Activated naive CD8-positive, alpha-beta T cell treated with anti-CD3 and anti-CD28 coated beads, Interleukin-2, amount 10 ng/mL, durations not matched to agents 7 days and 5 days (primary cell): ENCODE measurements at places on chromosomes 6 and 20. TPM values are rescaled to one million over a fixed set of nuclear protein-coding genes. Genes with fewer than 3 reads are reported as not detected.
A peak's percentile ranks its signal among the peaks of the same experiment; 100 is the strongest.

- peaks cover 1% of the 10 kb centered on the region for H3K4me1 ChIP-seq
- H3K27ac ChIP-seq, result no peak overlapping the region
- no peaks in the 10 kb centered on the region for H3K36me3 ChIP-seq
- no peak overlapping the region for H3K4me3 ChIP-seq
Observed at GRCh38 chr6:150304429-150304828, 64.4 kb upstream of the IYD start.

- no peak overlapping the region for H3K4me3 ChIP-seq
- no peaks in the 10 kb centered on the region for H3K27me3 ChIP-seq
- no peak overlapping the region for H3K27ac ChIP-seq
- H3K36me3 ChIP-seq, result no peaks in the 10 kb centered on the region
Observed at GRCh38 chr20:62208795-62209755, 11.0 kb downstream of the HRH3 start.

GRCh38 chr6:27130668-27131428, 116.7 kb upstream of the PRSS16 start:
- H3K27me3 ChIP-seq, result no peaks in the 10 kb centered on the region
- peaks cover 51% of the 10 kb centered on the region for H3K4me1 ChIP-seq
- no peak overlapping the region for H3K27ac ChIP-seq
- H3K36me3 ChIP-seq, result peaks cover 3% of the 10 kb centered on the region

GRCh38 chr6:28534306-28534705, 8.6 kb downstream of the GPX5 start:
- H3K4me1 ChIP-seq, result peaks cover 14% of the 10 kb centered on the region
- H3K4me3 ChIP-seq, result no peak overlapping the region
- H3K27me3 ChIP-seq, result peaks cover 67% of the 10 kb centered on the region
- H3K27ac ChIP-seq, result no peak overlapping the region

- H3K27ac ChIP-seq, result no peak overlapping the region
- no peaks in the 10 kb centered on the region for H3K36me3 ChIP-seq
- peaks cover 27% of the 10 kb centered on the region for H3K27me3 ChIP-seq
Observed at GRCh38 chr6:132937466-132937906, 123.1 kb downstream of the RPS12 start.

- peaks cover 73% of the 10 kb centered on the region for H3K36me3 ChIP-seq
- H3K4me3 ChIP-seq, result peak overlapping the region; percentile 91
- peaks cover 20% of the 10 kb centered on the region for H3K4me1 ChIP-seq
- H3K27ac ChIP-seq, result peak overlapping the region; percentile 99
- no peaks in the 10 kb centered on the region for H3K27me3 ChIP-seq
Observed at GRCh38 chr6:30682143-30683117, 4.0 kb downstream of the PPP1R18 start.

- H3K36me3 ChIP-seq, result no peaks in the 10 kb centered on the region
- DNase-seq, result no peak
- H3K4me1 ChIP-seq, result peaks cover 4% of the 10 kb centered on the region
- no peak overlapping the region for H3K27ac ChIP-seq
- H3K27me3 ChIP-seq, result peaks cover 2% of the 10 kb centered on the region
Observed at GRCh38 chr6:138004430-138005287, 102.6 kb downstream of the PERP start.

- no peak overlapping the region for H3K4me3 ChIP-seq
- H3K36me3 ChIP-seq, result no peaks in the 10 kb centered on the region
- H3K4me1 ChIP-seq, result no peaks in the 10 kb centered on the region
- H3K27me3 ChIP-seq, result no peaks in the 10 kb centered on the region
- no peak overlapping the region for H3K27ac ChIP-seq
- DNase-seq, result peak; percentile 51
Observed at GRCh38 chr20:50625986-50626677, 65.2 kb downstream of the RIPOR3 start.

DNA sequence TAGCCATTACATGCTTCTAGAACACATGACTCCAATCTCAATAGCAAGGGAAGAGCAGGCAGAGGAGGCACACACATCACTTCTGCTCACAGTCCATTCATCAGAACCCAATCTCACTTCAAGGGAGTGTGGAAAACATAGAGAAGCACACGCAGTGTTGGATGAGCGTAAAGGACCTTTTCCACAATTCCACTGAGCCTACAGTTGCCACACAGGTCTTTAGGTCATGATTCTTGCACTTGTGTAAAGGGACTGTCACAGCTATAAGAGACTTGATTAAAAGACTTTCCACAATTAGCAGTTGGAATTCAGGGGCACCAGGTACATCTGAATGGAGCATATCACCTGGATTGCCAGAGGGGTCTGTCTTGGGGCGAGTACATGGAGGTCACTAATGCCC, 86.2 kb downstream of the TBC1D7 start:
- no peak overlapping the region for H3K4me3 ChIP-seq
- H3K27ac ChIP-seq, result no peak overlapping the region

- no peaks in the 10 kb centered on the region for H3K36me3 ChIP-seq
- H3K4me3 ChIP-seq, result no peak overlapping the region
- no peaks in the 10 kb centered on the region for H3K4me1 ChIP-seq
- DNase-seq, result no peak
Observed at GRCh38 chr20:57259938-57260921, 6.2 kb downstream of the BMP7 start.

DNA sequence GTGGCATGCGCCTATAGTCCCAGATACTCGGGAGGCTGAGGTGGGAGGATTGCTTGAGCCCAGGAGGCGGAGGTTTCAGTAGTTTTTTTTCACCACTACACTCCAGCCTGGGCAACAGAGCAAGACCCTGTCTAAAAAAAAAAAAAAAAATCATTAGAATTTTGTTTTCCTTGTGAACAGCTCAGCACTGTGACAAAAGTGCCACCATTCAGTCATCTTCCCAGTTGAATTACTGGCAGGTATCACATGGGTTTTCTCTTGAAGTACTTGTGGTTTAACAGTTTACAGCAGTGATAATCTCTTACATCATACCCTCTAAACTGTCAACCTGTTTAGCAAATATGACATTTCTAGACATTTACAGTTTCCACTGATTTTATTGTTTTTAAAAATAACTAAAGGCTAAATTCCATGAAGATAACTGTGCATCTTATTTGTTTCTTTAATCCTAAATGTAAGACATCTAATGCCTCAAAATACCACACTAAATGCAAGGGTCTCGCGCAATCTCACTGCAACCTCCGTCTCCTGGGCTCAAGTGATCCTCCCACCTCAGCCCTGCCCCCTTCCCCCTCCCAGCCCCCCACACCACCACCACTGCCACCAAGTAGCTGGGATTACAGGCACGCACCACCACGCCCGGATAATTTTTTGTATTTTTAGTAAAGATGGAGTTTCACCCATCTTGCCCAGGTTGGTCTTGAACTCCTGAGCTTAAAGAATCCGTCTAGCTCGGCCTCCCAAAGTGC, 7.0 kb downstream of the TRPC4AP start:
- peaks cover 32% of the 10 kb centered on the region for H3K4me1 ChIP-seq
- no peaks in the 10 kb centered on the region for H3K27me3 ChIP-seq
- H3K27ac ChIP-seq, result peak overlapping the region; percentile 72

DNA sequence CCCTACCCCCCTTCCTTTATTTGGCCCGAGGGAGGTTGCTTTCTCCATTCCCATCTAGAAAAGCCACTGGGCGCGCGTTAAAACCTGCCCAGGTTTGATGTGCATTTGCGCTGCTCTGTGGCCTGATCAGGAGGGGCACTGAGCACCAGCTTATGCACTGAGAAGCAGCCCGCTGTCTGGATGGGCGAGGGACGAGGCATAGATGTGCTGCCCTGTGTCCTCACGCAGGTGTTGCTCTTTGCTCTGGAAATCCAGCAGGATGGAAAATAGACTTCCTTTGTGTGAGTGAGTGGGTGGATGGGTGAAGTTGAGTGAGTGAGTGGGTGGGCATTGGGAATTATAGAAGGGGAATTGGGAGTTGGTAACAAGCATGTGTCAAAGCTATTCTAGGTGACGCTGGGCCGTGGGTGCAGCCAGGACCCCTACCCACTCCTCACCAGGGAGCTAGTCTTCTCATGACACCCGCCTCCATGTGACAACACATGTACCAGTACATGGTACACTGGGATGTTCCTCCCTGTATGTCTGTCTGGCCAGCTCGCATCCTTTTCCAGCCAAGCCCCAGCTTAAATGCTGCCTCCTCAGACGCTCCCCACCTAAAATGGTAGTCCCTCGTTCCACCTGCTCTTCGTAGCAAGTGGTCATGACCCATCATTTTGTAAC, 162.6 kb downstream of the DTNBP1 start:
- peak overlapping the region; percentile 33 for H3K27ac ChIP-seq
- no peak overlapping the region for H3K4me3 ChIP-seq
- H3K27me3 ChIP-seq, result no peaks in the 10 kb centered on the region
- H3K36me3 ChIP-seq, result peaks cover 11% of the 10 kb centered on the region

- no peak overlapping the region for H3K27ac ChIP-seq
- DNase-seq, result no peak
- no peaks in the 10 kb centered on the region for H3K36me3 ChIP-seq
Observed at GRCh38 chr6:158376631-158377081, 64.4 kb downstream of the TULP4 start.

DNA sequence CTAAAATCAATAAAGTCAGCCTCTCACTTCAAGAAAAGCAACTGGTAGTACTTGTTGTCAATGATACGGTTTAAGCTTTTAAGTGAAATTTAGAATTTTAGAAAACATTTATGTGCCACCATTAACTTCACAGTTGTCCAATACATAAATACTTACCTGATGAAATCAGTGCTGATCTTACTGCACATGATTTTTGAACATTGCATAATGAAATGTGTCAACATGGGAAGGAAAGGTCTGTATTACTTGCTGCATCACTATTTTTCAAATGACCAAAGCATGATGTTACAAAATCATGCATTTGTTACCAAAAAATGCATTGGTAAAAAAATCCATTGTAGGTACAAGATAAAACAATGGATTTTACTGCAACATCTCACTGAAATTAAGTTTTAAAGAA, 284.3 kb downstream of the EPM2A start:
- no peaks in the 10 kb centered on the region for H3K4me1 ChIP-seq
- no peak for DNase-seq
- no peaks in the 10 kb centered on the region for H3K27me3 ChIP-seq

DNA sequence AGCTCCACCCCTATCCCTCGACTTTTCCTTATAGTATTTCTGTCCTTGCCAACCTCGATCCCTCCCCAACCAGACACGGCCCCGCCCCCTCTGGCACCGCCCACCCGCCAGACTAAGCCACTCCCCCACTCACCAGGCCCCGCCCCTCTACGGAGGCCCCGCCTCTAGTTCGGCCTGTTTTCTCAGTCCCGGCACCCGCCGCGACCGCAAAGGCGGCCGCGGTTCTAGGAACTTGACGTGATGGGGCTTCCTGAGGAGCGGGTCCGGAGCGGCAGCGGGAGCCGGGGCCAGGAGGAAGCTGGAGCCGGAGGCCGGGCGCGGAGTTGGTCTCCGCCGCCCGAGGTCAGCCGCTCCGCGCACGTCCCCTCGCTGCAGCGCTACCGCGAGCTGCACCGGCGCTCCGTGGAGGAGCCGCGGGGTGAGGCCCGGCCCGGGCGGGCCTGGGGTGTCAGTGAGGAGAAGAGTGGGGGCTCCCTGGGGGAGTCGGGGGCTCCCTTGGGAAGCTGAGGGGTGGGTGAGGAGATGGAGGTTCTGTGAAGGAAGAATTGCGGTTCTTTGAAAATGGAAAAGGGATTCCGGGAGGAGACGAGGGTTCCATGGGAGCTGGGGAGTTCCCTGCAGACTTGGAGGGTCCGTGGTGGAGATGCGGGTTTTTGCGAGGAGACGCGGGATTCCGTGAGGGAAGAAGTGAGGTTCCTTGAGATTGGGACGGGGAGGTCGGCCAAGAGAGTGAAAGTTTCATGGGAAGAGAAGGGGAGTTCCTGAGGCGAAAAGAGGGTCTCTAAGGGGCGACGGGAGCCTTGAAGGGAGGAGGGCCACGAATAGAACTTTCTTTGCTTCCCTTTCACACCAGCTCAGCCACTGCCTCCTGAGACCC, at the start of gene ACSS2:
ACSS2 (plus strand) TSS at position 207 of the 877 bp plus-strand sequence; CDS start at position 241, 34 bp downstream.
- peak; percentile 99 for DNase-seq
- peaks cover 3% of the 10 kb centered on the region for H3K36me3 ChIP-seq
- peak within 1 kb of the TSS; percentile 94 for H3K4me3 ChIP-seq

- no peak overlapping the region for H3K27ac ChIP-seq
- no peaks in the 10 kb centered on the region for H3K36me3 ChIP-seq
- H3K27me3 ChIP-seq, result no peaks in the 10 kb centered on the region
- no peak for DNase-seq
- no peaks in the 10 kb centered on the region for H3K4me1 ChIP-seq
Observed at GRCh38 chr20:41952166-41952565, 334.0 kb upstream of the CHD6 start.

DNA sequence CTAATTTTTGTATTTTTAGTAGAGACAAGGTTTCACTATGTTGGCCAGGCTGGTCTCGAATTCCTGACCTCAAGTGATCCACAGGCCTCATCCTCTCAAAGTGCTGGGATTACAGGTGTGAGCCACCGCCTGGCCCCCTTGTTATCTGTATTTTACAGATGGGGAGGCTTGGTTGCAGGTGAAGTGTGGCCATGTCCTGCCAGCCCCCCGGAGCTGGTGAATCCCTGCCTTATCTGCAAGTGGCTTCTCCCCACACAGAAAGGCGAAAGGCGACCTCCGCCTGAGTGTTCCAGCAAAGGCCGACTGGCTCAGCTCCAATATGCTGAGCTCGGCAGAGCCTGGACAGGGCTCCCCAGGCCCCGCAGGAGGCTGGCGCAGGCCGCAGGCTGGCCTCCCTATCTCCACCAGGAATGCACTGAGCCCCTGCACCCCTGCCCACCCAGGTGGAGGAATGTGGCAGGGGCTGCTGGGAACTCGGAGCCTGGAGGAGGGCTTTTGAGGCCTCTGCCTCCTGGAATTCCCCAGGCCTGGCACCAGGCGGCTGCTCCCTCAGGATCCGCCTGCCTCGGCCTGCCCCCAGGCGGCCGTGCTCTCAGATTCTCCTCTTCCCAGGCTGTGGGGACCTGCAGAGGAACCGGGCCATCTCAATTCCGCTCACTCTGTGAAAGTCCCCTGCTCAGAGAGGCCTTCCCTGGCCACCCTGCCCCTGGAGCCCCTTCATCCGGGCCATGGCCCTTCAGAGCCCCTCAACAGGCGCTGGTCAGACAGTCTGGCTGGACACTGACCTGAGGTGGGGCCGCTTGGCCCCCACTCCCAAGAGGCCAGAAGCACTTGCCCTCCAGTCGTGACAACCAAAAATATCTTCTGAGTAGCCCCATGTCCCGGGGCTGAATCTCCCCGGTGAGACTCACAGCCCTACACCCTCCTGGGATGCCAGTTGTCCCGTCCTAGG, 9.3 kb upstream of the LAMA5 start:
- H3K4me1 ChIP-seq, result no peaks in the 10 kb centered on the region
- H3K36me3 ChIP-seq, result no peaks in the 10 kb centered on the region
- no peak overlapping the region for H3K4me3 ChIP-seq
- no peak overlapping the region for H3K27ac ChIP-seq

- no peaks in the 10 kb centered on the region for H3K36me3 ChIP-seq
- peak within 1 kb of the TSS; percentile 75 for H3K4me3 ChIP-seq
- peaks cover 11% of the 10 kb centered on the region for H3K4me1 ChIP-seq
- peak; percentile 70 for DNase-seq
- no peak within 1 kb of the TSS for H3K27ac ChIP-seq
- peaks cover 49% of the 10 kb centered on the region for H3K27me3 ChIP-seq
Observed at GRCh38 chr6:130365166-130366106, at the start of gene TMEM200A. Gene TMEM200A, plus strand, starts transcription at chr6:130366017. Its CDS starts 74,406 bp downstream, at chr6:130440423.

Gene GRIK2
- not detected for total RNA-seq

Gene SIRPB2
- total RNA-seq, result not detected

Gene ATRN
- total RNA-seq, result 10.7 TPM

Gene HUS1B
- 1.6 TPM for total RNA-seq

Gene PLEKHG1
- 6.9 TPM for total RNA-seq

Gene MRPS10
- total RNA-seq, result 28.5 TPM

Gene CLPSL2
- total RNA-seq, result not detected
